ENCODE measurements at places on chromosomes 11 and 22.

GRCh38 chr11:107853070-107853469, 5.5 kb downstream of the SLC35F2 start:
- no peaks in the 10 kb centered on the region for H3K36me3 ChIP-seq
- H3K27me3 ChIP-seq = peaks cover 4% of the 10 kb centered on the region
- H3K27ac ChIP-seq = no peak overlapping the region
- no peak for DNase-seq

DNA sequence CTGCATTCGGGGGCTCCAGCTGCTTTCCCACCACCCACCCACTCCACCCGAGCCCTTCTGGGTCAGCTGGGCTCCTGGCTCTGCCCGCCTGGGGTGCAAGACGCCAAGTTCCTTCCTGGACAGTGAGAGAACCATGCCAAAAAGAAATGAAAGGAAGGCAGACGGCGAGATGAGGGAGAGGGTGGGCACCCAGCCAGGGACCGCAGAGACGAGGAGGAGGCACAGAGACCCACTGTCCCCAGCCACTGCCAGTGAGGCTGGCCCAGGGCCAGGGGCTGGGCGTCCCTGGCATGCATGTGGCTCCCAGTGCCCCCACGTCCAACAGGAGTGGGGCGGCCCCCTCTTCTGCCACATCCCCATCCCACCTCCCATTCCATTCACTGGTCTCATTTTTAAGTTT, 10.8 kb upstream of the CD81 start:
- no peaks in the 10 kb centered on the region for H3K36me3 ChIP-seq
- no peak for DNase-seq
- no peak overlapping the region for H3K27ac ChIP-seq
- no peaks in the 10 kb centered on the region for H3K4me1 ChIP-seq
- H3K4me3 ChIP-seq = no peak overlapping the region
- no peaks in the 10 kb centered on the region for H3K27me3 ChIP-seq

DNA sequence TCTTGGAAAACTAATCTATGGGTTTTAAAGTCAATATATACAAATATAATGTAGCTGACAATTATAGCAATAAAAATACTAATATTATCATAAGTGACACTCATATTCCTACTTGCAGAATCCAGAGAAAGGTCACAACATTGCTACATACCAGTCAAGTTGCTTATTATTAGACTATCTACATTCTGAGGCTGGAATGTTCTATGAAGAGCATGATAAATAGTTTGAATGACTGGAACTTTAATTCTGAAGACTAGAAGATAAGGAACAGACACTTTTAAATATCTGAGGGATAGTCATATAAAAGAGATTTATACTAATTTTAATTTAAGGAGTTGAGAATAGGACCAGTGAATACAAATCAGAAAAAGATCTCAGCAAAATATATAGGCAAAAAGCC, 146.0 kb downstream of the GUCY1A2 start:
- DNase-seq = no peak
- no peaks in the 10 kb centered on the region for H3K27me3 ChIP-seq
- no peaks in the 10 kb centered on the region for H3K4me1 ChIP-seq

DNA sequence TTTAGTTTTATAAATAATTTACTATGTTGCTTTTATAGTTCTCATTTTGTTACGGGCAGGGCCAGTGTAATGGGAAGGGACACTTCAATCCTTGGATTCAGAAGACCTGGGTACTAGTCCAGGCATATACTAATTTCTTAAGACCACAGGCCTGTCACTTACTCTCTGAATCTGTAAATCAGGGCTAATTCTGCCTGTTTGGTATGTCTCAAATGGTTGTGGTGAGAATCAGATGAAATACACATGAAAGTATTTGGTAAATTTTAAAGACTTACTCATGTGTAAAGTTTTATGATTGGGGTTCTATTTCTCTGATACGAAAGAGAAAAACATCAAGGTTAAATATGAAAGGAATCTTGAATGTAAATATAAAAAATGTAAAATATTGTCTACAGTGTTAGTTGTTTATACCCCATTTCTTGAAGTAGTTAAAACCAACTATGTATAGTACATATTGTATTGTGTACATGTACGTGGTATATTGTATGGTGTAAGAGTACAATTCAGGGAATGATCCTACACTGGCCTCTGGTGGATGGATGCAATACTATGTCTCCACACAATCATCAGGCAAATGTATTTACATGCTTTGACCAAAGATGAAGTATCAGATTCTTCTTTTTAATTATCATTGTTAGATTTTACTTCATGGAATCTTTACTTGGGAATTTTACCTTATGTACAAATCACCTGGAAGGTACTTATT, 24.5 kb upstream of the RAG2 start:
- DNase-seq = peak; percentile 80
- peaks cover 34% of the 10 kb centered on the region for H3K4me1 ChIP-seq
- H3K4me3 ChIP-seq = peak overlapping the region; percentile 31
- H3K27me3 ChIP-seq = no peaks in the 10 kb centered on the region

GRCh38 chr11:76837696-76838677, 22.7 kb upstream of the ACER3 start:
- no peak overlapping the region for H3K4me3 ChIP-seq
- DNase-seq = no peak
- no peak overlapping the region for H3K27ac ChIP-seq
- H3K4me1 ChIP-seq = peaks cover 2% of the 10 kb centered on the region
- H3K27me3 ChIP-seq = peaks cover 7% of the 10 kb centered on the region

All from thymus (tissue), 14 donors.